ENCODE measurements at places on chromosomes 3 and 15.

- H3K27ac ChIP-seq = no peak overlapping the region
- no peak overlapping the region for H3K4me3 ChIP-seq
- peaks cover 8% of the 10 kb centered on the region for H3K36me3 ChIP-seq
- DNase-seq = no peak
- peaks cover 14% of the 10 kb centered on the region for H3K4me1 ChIP-seq
Measured at GRCh38 chr3:177652556-177653291, 455.4 kb upstream of the TBL1XR1 start.

- peaks cover 9% of the 10 kb centered on the region for H3K4me1 ChIP-seq
- DNase-seq = no peak
- H3K4me3 ChIP-seq = peak overlapping the region; percentile 37
- no peaks in the 10 kb centered on the region for H3K36me3 ChIP-seq
- H3K27me3 ChIP-seq = peaks cover 31% of the 10 kb centered on the region
- no peak overlapping the region for H3K27ac ChIP-seq
Measured at GRCh38 chr15:71116366-71116765, 1.1 kb downstream of the THSD4 start.

- peaks cover 2% of the 10 kb centered on the region for H3K36me3 ChIP-seq
- no peak overlapping the region for H3K4me3 ChIP-seq
- H3K4me1 ChIP-seq = peaks cover 31% of the 10 kb centered on the region
- DNase-seq = no peak
Measured at GRCh38 chr3:59388555-59389270, 338.9 kb upstream of the CFAP20DC start.

- H3K4me1 ChIP-seq = no peaks in the 10 kb centered on the region
- H3K27me3 ChIP-seq = no peaks in the 10 kb centered on the region
- no peak overlapping the region for H3K4me3 ChIP-seq
- H3K36me3 ChIP-seq = no peaks in the 10 kb centered on the region
- DNase-seq = no peak
Measured at GRCh38 chr3:31166249-31166885, 271.9 kb upstream of the GADL1 start.

- no peak overlapping the region for H3K27ac ChIP-seq
- no peaks in the 10 kb centered on the region for H3K36me3 ChIP-seq
- H3K27me3 ChIP-seq = no peaks in the 10 kb centered on the region
- no peak for DNase-seq
- H3K4me3 ChIP-seq = no peak overlapping the region
- H3K4me1 ChIP-seq = no peaks in the 10 kb centered on the region
Measured at GRCh38 chr3:34421762-34422161, 623.3 kb downstream of the PDCD6IP start.
